Retina (tissue), 1 donor: ENCODE measurements at places on chromosomes 3 and 15.

DNA sequence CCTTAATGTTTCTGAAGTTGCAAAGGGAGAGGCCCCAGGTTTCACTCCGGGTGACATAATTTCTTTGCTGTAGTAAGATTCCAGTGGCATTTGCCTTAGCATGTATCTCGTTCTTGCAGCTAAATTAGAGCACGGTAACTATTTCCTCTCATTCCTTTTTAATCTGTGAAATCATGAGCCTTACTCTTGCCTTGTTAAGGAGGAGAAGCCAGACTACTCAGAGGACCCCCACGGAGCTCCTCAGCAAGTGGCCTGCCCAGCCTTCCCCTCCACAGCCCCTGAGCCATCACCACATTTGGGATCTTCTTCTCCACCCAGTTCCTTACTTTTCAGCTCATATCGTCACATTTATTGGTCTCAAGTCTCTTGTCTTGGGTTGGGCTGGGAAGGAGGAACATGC lies 54.2 kb downstream of the ABHD2 start:
- no peak for DNase-seq

- no peak for DNase-seq
Observed at GRCh38 chr3:124960698-124961097, 26.1 kb upstream of the MUC13 start.

DNA sequence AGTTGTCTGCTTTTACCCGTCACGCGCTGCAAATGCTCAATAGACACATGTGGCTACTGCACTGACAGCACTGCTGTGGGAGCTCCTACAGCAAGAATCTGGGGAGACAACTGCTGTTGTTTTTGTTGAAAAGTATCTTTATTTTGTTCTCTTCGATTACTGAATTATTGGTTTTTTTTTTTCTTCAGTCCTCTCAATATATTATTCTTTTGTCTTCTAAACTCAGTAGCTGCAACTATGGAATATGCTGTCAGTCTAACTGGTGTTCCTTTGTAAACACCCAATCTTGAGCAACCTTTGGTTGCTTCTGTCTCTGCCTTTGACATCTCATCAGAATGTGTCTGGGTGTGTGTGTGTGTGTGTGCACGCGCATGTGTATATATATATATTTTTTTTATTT lies 12.6 kb downstream of the DCP1A start:
- no peak for DNase-seq

GRCh38 chr3:115087512-115087911 lies 59.6 kb downstream of the ZBTB20 start:
- DNase-seq, result no peak

DNA sequence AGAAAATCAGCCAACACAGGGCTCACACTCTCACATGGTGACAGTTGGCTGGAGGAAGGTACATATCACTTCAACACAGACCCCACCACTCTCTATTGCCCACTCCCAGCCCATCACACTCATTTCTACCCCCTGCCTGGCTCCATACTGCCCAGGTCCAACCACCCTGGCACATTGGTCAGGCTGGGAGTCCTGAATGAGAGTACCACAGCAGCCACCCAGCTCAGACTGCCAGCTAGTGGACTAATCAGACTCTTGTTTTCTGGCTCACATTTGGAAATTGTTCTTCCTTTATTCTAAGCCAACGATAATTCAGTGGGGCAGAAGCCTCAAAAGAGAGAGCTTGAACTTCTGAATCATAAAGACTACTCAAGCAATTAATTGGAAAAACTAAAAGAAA lies 20.0 kb downstream of the MRPL46 start:
- no peak for DNase-seq

- DNase-seq, result no peak
Observed at GRCh38 chr3:37625051-37625450, 236.6 kb upstream of the CTDSPL start.

DNA sequence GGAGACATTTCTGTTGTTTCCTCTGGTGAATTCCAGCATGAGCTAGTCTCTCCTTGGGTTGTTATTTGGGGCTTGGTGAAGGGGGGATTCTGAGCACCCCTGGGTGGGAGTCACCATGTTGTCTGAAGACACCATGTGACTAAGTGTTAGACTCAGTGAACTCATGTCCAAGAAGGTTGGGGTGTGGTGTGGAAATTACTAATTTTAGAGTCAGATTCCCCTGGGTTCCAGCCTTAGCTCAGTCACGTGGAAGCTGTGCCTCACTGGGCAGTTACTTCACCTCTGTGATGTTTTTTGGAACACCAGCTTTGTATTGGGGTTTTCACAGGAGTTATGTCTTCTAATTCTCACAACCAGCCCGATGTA lies 171.5 kb downstream of the RPLP1 start:
- no peak for DNase-seq

DNA sequence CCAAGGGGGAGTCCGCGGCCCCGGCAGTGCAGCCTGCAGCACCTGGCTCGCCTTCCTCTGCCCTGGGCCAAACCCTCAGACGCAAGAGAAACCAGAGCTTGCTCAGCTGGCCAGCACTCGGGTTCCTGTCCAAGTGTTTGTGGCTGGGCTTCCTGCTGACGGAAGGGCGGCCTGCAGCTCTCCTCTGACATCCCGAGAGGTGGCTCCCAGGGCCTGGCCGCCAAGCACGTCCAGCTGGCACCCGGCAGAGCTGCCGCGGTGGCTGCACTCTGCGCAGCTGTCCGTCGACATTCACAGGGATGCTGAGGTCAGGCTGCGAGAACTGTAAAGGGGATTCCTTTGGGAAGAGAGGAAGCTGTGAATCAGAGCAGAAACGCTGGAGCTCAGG lies 85.6 kb downstream of the CPN2 start:
- DNase-seq, result peak; percentile 52

- DNase-seq, result no peak
Observed at GRCh38 chr3:66602691-66603090, 101.9 kb upstream of the LRIG1 start.

DNA sequence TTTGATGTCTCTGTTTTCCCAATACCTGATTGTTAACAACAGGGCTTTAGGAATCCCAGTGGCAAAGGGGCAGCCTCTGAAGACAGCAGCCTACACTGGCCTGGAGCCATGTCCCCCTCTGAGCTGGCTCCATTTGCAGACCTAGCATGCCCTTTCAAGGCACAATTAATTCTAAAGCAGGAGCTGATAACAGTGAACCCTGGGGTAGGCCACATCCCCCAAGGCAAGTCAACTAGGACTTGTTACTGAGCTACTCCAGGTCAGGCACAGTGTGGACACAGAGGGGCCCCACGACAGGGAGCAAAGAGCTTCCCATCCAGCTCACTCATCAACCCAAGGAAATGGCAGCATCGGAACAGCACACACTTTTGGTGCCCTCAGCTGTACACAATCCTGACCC lies 51.9 kb downstream of the SPSB4 start:
- no peak for DNase-seq

DNA sequence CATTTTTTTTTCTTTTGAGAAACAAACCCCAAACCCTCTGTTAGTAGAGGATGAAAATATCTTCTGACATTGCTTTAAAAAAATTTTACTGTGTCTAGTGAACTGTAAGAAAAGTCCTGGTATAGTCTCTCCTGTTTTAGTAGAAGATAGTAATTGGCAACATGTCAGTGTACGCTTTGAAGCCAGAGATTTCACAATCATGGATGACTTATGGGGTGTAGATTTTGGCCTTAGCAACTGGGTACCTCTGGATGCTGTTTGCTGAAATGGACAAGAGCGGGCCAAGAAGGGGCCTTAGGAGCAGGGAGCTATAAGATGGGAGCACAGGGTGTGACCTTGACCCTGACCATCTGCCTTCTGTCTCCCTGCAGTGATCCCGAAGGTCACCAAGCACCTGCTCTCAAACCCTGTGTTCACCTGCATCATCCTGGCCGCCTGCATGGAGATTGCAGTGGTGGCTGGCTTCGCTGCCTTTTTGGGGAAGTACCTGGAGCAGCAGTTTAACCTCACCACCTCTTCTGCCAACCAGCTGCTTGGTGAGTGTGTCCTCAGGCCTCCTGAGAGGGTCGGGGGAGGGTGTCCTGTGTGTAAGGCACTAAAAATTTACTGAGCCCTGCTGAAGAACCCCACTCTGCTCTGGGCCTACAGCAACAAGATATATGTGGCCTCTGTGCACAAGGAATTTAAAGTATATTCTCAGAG lies 266.7 kb downstream of the SLCO3A1 start:
- no peak for DNase-seq

DNA sequence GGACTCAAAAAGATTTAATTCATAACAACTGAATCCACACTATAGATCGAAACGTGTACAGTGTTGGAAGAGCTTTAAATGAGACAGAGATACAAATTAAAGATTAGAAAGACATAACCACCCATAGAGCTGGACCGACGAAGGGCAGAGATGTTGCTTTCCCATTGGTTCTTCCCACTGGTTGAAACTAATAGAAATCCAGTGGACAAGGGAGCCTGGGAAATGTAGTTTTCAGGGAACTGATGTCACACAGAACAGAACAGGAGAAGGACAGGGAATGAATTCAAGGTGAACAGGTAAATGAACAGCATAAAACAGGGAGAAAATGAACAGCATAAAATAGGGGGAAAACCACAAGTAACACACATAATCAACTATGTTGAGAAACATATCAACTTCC lies 328.7 kb downstream of the ZNF621 start:
- no peak for DNase-seq

GRCh38 chr3:43296565-43296964 lies 10.2 kb downstream of the SNRK start:
- DNase-seq, result no peak

DNA sequence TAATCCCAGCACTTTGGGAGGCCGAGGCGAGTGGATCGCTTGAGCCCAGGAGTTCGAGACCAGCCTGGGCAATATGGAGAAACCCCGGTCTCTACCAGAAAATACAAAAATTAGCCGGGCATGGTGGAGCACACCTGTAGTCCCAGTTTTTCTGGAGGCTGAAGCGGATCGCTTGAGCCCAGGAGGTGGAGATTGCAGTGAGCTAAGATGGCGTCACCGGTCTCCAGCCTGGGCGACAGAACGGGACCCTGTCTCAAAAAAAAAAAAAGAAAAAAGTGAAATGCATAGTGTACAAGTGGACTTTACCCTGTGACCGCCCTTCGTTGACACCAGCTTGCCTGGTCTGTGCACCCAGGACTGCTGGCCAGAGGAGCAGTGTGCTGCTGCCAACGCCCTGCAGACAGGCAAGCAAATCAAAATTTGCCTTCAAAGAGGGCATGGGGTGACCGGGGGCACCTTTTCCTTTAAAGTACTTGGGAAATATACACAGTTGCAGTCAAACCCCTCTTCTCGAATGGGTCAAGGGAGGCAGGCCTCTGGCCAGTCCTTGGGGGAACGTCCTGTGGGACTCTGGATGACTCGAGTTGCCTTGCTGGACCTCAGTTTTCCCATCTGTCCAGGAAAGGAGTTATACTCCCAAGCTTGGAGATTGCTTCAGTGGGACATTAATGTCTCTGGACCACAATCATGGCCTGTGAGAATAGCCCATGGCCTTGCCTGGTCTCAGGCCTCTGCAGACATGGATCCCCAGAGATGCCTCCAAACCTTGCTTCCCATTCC lies 1.0 kb downstream of the XYLB start:
- no peak for DNase-seq

DNA sequence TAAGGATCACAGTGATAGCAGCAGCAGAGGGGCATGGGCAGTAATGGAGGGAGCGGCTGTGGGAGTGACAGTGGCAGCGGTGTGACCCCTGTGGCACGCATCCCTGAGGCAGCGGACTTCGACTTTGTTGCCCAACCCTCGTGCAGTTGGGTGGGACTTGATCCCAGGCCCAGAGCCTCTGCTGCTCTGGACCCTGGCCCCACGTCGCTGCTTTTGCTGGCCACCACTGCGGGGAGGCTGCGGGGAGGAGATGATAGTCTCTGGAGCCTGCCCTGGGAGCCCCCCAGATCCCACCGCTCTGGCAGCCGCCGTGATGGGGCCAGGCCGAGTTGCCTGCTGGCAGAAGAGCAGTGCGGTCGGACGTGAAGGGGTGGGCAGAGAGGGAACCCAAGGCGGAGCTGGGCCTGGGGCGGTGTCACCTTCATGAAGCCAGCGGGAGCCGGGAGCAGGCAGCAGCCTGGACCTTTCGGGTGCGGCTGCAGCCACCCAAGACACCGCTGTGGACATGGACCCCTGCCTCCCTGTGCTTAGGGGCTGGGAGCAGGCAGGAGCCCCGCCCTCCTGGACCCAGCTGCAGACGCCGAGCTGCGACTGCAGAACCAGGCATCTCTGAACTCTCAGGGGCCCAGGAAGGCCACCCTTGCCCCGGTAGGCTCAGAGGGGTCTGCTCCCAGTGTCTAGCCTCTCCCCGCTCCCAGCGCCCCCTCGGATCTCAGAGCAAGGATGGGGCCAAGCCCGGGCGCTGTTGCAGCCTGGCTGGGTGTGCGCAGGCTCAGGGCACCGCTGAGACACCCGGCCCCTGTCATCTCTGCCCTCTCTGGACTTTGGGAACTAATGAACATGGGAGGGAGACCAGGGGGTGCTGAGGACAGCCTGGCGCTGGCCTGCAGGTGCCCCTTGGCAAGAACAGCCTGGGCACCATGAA lies 38.3 kb downstream of the COMMD2 start:
- DNase-seq, result no peak

GRCh38 chr3:90018779-90019178 lies 911.4 kb downstream of the EPHA3 start:
- DNase-seq, result no peak

DNA sequence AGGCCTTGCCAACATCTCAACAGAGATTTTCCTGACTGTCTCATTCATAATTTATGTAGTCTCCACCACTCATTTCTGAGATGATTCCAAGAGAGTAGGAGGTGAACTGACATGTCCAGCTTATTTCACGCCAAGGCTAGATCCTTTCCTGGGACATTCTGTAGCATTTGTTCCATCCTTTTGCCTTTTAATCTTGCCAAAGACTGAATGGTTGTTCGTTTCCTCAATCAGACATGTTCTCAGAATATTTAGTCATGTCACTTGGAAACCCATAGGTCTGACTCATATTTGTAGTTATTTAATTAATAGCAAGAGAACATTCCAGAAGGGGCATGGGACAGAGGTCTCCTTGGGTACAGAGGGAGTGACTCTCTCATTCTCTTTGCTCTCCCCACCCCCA lies 80.9 kb downstream of the DHX36 start:
- DNase-seq, result no peak
